Stimulated activated CD8-positive, alpha-beta memory T cell treated with anti-CD3 and anti-CD28 coated beads, Interleukin-4, amount 100 ng/mL, for 1 hour (primary cell): ENCODE measurements at places on chromosomes 11 and 22.
A peak's percentile ranks its signal among the peaks of the same experiment; 100 is the strongest.

- peak; percentile 46 for DNase-seq
These were observed 31.3 kb upstream of the YPEL1 start for GRCh38 chr22:21766691-21767462.

DNA sequence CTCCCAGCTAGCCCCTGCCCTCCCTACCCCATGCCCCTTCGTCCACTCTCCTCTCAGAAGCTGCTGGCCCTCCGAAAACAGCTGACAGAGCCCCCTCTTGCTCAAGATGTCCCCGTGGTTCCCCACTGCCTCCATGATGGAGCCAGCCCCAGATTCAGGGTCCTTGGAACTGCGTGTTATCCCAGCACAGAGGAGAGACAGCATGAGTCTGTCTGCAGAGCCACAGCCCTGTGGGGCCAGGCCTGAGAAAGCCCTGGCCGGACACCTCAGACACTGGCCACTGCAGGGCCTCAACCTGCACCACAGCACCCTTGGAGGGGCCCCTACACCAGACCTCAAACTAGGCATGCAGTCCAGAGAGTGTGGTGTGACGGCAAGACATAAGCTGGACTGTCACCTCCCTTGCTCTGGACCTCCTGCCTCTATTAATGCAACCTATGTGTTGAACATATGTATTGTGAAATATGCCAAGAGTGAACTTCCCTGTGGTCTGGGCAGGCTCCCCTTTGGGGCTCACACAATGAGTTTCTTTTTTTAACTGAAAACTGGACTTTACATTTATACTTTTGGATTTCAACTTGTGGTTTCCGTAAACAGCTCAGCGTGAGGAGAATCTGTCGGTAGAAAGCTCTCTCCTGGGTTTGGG lies 9.6 kb downstream of the PNPLA5 start:
- DNase-seq = no peak

DNA sequence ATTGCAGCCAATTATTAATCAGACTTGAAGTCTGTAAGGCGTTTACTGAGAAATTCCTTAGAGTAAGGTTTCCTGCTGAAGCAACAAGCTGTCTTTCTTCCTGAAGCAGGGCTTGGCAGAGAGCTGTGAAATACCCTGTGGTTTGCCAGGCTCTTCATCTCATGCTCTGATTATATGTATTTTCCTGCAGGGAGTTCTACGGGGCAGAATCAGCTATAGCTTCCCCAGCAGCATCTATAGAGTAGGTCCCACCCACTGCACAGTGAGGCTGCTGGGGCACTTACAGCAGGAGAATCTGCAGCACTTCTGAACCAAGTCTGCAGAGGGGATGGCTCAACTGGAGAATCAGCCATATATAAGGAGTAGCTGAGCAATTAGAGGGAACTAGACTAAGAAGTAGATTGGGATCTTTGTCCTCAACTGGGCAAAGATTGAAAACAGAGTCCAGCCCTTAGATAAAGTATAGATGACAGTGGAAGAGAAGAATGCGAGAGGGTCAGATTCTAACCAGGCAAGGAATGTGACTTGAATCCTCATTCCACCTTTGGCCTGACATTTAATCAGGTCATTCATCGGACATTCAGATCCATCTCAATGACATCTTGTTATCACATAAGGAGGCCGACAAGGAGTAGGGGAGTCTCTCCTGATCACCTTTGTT lies 37.6 kb downstream of the CNTF start:
- DNase-seq = no peak

- DNase-seq = no peak
These were observed 56.5 kb upstream of the PRR5 start for GRCh38 chr22:44645531-44645930.

- peak; percentile 73 for DNase-seq
These were observed 315.3 kb downstream of the TMEM135 start for GRCh38 chr11:87352759-87353707.
